HTR-8/SVneo (cell line): ENCODE measurements at places on chromosomes 1 and 21.

- DNase-seq = no peak
Measured at GRCh38 chr1:1371364-1371745, 3.7 kb downstream of the AURKAIP1 start.

GRCh38 chr1:83098131-83098530 lies 900.8 kb downstream of the TTLL7 start:
- DNase-seq = no peak

GRCh38 chr1:114671011-114671938 lies 1.4 kb upstream of the DENND2C start:
- DNase-seq = peak; percentile 8

GRCh38 chr1:41456847-41457540 lies 27.5 kb downstream of the EDN2 start:
- DNase-seq = no peak

DNA sequence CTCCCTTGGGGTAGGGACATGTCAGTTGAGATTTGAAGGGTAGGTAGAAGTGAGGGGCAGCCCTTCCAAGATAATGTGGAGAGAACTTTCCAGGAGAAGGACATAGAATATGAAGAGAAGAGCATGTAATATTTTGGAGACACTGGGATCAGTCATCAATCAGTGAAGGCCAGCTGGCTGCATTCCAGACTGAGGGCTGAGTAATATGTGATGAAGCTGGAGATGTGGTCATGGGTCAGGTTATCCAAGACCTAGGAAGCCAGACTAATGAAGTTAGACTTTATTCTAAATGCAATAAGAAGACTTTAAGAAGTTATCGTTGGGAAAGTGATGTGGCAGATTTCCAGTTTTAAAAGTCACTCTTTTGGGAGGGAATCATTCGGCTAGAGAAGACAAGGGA lies 262.0 kb downstream of the HMCN1 start:
- peak; percentile 17 for DNase-seq

DNA sequence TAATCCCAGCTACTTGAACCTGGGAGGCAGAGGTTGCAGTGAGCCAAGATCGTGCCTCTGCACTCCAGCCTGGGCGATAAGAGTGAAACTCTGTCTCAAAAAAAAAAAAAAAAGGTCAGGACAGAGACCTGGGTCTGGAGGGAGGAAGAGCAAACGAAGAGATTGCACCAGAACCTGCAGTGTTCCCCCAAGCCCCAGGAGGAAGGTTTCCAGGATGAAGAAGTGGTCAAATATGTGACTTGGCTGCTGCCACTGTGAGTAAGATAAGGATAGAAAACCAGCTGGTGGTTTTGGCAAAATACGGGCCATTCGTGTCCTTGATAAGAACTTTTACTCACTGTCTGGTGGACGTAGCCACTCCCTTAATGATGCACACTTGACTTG lies 42.2 kb downstream of the CLDN14 start:
- no peak for DNase-seq

DNA sequence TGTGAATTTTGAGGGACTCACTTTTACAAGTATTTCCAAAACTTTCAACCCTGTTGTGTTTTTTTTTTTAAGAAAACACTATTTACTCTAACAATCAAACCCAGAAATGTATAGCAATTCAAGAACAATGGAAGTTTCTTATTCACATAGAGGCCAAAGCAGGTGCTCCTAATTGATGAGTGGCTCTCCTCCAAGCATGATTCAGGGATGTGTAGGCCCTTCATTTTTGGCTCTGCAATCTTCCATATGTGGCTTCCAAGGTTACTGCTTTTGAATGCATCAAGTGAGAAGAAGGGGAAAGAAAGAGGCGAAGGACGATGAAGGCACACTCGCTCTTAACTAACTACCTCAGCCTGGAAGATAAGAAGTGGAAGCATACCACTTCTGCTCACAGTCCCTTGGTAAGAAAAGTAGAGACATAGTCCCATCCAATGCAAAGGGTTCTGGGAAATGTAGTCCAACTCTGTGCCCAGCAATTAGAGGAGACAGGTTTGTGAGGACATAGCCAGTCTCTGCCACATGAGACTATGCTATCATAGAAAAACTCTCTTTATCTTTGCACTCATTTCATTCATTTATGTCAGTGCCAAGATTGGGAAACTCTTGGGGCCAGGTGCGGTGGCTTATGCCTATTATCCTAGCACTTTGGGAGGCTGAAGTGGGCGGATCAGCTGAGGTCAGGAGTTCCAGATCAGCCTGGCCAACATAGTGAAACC lies 46.0 kb downstream of the OPTC start:
- DNase-seq = no peak

DNA sequence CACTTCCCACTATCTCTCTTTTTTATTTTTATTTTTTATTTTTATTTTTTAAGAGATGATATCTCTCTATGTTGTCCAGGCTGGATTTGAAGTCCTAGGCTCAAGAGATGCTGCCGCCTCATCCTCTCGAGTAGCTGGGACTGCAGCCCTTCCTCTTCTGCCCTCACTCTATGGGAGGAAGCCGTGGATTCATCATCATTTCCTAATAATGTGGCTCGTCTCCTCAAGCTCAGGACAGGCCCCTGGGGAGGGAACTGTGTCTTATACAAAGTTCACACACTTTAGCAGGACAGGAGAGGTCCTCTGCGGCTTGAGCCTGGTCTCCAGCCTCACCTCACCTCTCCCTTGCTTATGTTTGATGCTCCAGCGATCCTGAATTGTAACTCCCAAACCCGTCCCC lies 16.5 kb upstream of the IFFO2 start:
- no peak for DNase-seq

DNA sequence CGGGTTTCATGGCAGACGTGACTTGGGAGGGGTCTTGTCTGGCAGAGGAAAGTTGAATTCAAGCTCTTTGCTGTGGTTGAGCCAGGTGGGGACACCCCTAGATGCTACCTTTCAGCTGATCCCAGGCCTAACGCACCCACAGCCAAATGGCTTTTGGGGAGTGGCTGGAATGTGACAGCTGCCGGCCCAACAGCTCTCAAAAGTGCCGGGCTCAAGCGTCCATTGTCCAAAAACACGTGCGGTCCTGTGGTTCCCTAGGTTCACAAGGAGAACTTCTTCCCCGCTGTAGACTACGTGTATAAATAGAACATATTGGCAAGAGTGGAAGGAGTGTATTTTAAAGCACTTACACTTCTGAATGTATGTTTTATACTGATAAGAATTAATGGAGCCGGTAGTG lies 87.1 kb upstream of the ARHGEF16 start:
- no peak for DNase-seq

GRCh38 chr1:104991702-104992101 lies 1242.0 kb downstream of the AMY1C start:
- DNase-seq = no peak

GRCh38 chr1:118978914-118979701 lies 9.0 kb downstream of the TBX15 start:
- DNase-seq = no peak

DNA sequence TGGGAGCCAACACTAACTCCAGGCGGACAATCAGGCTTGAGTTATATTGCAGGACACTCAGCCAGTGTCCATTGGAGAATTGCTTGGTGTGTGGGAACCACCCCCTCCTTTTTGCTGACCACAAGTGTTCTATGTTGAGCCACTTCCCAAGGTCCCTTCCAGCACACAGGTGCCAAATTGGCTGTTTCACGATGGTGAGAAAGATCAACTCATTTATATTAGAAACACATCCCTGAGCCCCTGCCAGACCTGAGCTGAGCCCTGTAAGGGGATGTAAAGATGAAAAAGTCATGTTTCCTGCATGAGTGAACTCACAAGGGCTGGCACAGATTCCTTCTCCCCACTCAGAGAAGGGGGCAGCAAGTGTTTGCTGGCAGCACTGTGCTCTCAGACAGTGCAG lies 96.5 kb downstream of the KCNN3 start:
- no peak for DNase-seq

GRCh38 chr1:1802871-1803270 lies 24.6 kb upstream of the NADK start:
- DNase-seq = no peak

DNA sequence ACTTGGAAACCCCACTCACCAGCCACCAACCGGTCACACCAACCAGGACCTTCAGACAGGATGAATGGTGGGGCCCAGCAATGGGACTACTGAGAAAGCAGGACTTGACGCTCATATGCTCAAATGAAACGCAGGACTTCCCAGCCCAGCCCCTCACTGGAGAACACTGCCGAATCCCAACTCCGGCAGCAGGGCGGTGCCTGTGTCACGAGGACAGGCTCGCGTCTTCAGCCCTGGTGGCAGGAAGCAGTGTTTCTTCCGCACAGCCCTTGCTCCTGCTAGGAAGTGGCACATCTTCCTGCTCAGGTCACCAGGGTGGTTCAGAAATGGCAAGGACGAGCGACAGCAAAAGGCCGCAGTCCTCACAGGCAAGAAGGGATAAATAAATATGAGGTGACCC lies 38.9 kb downstream of the CD58 start:
- DNase-seq = no peak

DNA sequence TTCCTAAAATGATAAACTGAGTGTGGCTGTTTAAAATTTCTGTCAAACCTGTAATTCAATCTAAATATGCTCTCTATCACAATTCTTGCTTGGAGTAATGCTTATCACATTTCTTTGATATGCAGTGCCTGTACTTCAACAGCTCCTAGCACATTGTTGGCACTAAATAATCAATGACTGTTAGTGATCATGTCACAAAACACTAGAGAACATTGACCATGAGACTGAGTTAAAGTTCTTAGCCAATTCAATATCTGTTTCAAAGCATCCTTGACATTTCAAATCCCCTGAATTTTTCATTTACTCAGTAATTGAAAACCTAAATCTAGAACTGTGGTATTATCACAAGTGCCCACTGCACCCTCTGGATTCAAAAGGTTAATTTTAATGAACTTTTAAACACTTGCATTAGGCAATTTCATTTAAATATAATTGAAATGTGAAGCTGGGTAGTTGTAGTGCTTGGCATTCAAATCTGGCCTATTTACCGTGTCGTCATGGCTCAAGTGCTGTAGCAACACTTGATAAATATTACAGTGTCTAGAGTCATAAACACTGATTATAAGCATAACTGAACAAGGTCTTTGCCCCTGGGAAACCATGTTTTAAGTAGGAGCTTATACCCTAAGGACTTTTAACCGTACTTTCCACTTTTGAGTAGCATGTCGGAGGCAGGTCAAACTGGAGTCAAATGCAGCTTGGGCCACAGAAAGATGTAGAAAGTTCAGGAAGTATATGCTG lies 143.6 kb downstream of the LRRC7 start:
- DNase-seq = no peak

DNA sequence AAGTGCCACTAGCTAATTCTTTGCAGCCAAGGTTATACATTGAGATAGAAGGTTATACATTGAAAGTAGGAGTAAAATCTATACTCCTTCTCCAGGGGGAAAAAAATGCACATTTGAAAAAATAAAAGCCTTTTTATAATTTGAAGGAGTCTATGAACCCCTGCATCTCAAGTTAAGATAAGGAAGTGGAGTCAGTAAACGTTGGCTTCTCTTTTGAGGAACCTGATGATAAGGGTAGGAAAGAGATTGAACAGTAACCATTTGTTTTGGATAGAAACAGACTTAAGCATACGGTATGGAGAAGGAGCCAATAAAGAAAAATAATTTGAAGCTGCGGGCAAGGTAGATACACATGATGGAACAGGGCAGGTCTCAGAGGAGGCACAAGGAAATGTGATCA lies 64.1 kb downstream of the RPAP2 start:
- DNase-seq = no peak

- no peak for DNase-seq
Measured at GRCh38 chr1:215377746-215378145, 189.4 kb upstream of the KCTD3 start.

DNA sequence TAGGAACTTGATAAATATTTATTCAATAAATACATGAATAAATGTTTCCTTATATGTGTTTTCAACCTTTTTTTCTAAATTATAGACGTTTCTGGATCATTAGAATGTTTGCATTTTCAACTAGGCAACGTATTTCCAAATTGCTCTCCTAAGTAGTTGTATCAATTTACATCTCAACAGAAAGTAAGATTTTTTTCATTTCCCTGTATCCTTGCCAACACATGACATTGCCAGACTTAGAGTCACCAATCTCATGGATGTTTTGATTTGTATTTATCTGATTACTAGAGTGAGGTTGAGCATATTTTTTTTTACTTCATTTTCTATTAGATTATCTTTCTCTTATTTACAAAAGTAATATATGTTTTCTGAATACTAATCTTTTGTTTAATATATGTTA lies 22.2 kb upstream of the SMG7 start:
- DNase-seq = no peak

DNA sequence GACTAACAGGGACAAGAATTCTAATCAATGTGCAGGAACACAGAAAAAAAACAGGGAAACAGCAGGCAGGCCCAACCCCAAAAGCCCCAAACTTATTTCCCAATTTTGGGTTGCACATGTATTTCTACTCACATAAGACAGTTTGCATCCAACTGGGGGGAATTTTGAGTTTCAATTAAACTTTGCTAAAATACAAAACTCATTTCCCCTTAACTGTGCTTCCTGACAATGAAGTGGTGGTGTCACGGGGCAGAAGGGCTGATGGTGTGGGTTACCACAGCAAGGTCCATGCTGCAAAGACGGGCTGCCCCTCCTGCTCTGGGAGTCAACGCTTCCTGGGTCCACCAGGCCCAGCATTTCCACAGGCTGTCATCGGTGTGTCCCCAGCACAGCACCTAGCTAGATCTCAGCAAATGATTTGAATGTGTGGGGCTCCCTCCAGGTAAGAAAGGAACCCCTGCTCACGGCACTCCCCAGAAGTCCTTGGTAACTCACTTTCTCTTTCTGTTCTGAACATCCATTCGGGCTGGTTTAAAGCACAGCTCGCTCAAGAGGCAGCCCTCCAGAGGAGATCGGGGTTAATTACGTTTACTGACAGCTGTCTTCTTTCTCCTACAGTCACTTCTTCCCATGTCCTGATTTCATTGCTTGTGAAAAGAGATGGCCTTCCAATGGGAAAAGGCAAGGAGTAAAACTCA lies 27.4 kb downstream of the HIVEP3 start:
- DNase-seq = no peak

GRCh38 chr1:5272325-5272724 lies 617.9 kb downstream of the AJAP1 start:
- DNase-seq = no peak

DNA sequence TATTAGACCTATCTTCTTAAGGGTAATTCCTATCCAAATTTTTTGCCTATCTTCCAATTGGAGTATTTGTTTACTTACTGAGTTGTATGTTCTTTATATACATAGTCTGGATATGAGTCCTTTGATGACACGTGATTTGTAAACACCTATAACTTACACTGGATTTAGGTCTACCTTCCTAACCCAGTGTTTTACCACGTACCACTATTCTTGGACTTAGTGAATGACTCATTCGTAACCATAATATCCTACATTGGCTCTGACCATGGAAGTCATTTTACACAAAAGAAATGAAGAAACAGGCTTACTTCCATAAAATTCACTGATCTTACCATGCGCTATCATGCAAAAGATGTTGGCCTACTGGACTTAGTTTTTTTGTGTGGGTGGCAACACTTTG lies 23.9 kb upstream of the ZZZ3 start:
- no peak for DNase-seq
